Glutamatergic neuron (in vitro differentiated cells): ENCODE measurements at places on chromosomes 12 and 14. TPM values are rescaled to one million over a fixed set of nuclear protein-coding genes. Genes with fewer than 3 reads are reported as not detected.

The PMCH gene
- not detected for total RNA-seq

GRCh38 chr12:1518591-1519516 lies 75.5 kb downstream of the FBXL14 start:
- DNase-seq: no peak

The CACNA1C gene
- total RNA-seq: 11.0 TPM

DNA sequence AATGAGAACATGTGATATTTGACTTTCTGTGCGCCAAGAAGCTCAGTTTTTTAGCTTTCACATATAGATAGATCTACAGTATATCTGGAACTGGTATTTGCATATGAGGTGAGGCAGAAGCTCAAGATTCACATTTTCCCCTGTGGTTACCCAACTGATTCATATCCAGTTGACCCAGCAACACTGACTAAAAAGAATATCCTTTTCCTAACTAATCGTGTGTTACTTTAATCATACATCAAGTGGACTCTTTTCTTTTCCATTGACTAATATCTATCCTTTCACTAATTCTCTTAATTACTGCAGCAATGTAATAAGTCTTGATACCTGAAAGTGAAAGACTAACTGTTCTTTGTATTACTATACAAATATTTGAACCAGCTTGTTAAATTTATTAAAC lies 236.1 kb downstream of the AEBP2 start:
- DNase-seq: no peak

- DNase-seq: no peak
Observed at GRCh38 chr12:114614040-114614439, 69.9 kb downstream of the TBX3 start.

DNA sequence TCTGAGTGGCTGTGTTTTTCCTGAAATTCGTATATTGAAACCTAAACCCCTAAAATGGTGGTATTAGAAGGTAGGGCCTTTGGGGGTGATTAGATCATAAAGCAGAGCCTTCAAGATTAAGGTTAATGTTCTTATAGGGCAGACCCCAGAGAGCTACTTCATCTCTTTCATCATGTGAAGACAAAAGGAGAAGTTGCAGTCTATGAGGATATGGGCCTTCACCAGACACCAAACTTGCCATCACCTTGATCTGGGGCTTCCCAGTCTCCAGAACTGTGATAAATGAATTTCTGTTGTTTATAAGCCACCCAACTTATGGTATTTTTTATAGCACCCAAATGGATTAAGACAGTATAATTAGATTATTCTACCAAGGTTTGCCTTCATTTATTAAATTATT lies 275.0 kb upstream of the ATP2B1 start:
- DNase-seq: no peak

GRCh38 chr12:132138941-132139871 lies 4.9 kb downstream of the DDX51 start:
- DNase-seq: no peak

DNA sequence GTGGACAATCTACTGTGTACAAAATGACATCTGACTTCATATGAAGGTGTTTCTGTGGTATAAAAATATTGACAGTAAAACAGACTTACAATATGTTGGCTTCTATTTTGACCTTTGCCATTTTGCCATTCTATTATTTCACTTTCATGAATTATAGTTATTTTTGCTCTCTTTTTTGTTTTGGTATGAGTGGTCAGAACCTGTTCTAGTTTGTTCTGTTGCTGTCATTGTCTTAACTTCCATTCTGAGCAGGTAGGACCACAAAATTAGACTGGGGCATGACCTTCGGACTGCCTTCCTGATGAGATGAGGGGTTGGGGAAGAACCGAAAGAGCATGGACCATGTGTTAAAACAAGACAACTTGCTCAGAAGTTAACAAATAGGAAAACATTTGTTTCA lies 36.5 kb upstream of the IFNG-AS1 start:
- DNase-seq: no peak

- peak; percentile 10 for DNase-seq
Observed at GRCh38 chr14:101508948-101509729, 52.2 kb upstream of the DIO3 start.

DNA sequence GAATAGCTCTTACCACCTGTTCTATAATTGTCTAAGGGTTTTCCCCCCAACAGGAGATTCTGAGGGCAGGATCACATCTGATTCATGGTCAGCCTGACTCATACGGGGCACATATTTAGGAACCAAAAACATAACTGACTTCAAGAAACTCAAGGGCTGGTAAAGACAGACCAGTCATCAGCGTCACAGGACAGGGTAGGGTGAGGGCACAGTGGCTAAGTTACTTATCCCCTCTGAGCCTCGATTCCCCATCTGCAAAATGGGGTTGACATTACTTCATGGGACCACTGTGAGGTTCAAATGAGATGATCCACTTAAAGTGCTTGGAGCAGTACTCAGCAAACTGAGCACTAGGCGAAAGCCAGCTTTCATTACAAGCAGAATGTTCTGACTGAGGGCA lies 606 bp downstream of the CINP start:
- DNase-seq: no peak

- no peak for DNase-seq
Observed at GRCh38 chr14:33432407-33433023, 493.8 kb downstream of the NPAS3 start.

DNA sequence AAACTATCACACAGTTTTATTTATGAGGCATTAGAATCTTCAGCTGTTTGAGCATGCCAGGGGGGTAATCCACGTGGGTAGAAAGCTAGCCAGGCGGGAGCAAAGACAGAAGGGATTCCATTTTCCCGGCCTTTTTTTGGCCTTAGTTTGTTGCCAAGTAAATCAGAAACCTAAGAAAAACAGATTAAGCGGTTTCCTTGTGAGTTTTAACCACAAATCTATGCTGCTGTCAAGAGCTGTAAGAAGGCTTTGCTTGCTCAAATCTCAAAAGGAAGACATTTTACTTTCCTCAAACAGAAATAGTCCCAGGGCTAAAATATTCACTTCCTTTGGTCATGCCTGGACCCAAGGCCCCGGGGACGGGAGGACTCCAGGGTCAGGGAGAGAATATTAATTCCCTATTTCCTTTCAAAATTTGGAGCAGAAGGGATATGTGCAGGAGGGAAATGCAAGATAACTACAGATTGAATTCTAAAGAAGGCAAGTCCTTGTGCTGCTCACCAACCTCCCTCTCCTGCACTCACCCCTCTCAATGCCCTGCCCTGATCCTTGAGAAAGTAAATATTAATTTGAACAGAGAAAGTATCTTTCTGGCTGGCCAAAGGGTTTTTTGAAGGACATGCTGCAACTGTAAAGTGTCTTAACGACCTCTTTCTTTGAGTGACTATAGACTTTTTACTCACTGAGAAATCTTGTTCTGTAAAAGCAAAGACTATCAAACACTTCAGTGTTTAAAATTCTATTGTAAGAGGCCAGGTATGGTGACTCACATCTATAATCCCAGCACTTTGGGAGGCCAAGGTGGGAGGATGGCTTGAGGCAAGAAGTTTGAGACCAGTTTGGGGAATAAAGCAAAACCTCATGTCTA lies 75.7 kb downstream of the HSD17B6 start:
- no peak for DNase-seq

GRCh38 chr14:58677996-58678395 lies 40.2 kb downstream of the DACT1 start:
- DNase-seq: no peak

DNA sequence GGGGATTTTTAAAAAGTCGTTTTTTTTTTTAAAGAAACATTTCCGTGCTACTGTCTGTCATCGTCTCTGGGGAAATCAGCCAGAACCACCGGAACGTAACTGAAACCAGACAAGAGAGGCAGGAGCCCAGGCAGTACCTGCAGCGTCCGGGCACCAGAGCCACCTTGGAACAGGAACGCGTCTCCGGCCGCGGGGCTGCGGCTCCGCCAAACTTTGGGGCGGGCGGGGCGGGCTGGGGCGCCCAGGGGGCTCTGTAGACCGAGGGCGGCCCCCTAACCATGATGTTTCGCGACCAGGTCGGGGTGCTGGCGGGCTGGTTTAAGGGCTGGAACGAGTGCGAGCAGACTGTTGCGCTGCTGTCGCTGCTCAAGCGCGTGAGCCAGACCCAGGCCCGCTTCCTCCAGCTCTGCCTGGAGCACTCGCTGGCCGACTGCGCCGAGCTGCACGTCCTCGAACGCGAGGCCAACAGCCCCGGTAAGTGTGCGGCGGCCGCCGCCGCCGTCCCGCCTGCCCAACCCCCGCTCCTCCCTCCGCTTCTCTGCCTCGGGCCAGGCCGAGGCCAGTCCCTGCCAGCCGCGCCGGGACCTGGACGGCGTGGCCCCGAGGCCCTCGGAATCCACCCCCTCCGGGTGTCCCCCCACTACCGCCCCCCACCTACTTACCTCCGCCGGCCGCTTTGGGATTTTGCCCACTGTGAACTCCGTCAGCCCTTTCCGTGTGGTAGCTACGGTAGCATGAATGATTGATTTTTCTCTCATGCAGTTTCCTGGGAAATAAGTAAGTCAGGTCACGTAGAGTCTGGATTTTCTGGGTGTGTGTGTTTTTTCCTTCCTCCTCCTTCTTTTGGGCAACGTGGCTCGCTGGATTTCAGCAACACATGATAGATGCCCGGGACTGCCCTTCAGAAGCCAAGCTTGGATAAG lies 972 bp downstream of the SAMD4A start:
- DNase-seq: peak; percentile 67

DNA sequence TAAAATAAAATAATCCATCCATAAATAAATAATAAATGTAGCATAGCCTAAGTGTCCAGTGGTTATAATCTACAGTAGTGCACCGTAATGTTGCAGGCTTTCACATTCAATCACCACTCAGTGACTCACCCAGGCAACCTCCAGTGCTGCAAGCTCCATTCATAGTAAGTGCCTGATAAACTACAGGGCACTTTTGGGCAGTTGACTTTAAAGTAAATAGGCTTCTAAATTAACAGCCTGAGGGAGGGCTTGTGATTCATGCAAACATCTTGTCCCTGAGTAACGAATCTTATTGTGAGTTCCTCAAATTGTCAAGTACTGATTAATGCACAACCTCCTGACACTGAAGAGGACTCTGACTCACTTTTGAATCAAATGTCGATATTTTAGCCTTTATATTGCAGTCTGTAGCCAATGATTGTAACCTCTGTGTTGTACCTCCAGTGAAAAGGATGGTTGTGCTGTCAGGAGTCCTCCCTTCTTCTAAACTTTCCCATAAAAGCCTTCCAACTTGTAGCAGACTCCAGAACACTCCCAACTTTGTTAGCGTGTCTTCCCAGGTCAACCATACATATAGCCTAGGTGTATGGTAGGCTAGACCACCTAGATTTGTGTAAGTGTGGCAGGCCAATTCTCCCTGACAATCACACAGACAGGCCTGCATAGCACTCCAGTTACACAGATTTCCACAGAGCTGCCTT lies 55.0 kb upstream of the BICD1 start:
- no peak for DNase-seq

The GZMB gene
- not detected for total RNA-seq

The RHOJ gene
- total RNA-seq: not detected

- DNase-seq: no peak
Observed at GRCh38 chr12:45697371-45697770, 32.1 kb upstream of the ARID2 start.

The TRIM9 gene
- total RNA-seq: 11.9 TPM

DNA sequence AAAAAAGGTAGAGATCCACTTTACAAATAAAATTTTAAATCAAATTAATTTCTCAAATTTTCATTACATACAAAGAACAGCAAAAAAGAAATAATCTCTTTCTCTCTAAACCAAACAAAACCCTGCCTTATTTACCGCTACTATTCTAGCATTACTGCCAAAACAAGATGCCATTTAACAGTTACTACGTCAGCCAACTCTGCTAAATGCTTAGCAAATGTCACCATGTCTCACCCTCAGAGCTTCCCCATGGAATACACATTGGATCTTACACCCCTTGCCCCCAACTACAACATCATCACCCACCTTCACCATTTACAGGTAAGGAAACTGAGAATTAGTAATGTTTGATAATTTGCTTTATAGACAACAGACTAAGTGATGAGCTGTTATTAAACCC lies 23.0 kb upstream of the NR2C1 start:
- no peak for DNase-seq

GRCh38 chr12:47819138-47819895 lies 386 bp downstream of the HDAC7 start:
- DNase-seq: peak; percentile 77

The P2RX7 gene
- not detected for total RNA-seq

DNA sequence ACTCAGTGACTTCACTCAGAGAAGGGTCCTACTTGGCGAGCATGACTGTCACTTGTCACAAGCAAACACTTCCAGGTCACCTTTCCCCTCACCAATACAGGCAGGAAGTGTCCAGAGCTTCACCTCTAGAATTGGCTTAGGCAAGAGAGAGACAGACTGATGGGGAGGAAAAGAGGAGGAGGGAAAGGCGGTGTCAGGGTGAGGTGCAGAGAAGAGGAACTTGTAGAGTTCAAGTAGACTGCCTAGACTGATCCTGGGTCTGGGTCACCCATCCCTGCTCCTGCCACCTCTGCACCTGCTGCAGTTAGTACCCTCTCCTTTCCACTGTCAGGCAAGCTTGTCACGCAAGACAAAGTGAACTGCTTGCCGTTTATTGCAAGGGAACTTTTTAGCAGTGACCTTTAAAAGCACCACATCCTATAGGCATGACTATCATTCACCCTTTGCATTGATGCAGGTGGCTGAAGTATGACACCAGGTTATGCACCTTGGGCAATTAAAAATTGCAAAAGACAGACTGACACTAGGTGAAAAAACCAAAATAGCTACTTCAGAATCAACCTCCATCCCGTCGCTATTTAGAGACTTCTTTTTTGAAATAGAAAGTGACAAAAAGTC lies 292.4 kb downstream of the SYT1 start:
- no peak for DNase-seq

DNA sequence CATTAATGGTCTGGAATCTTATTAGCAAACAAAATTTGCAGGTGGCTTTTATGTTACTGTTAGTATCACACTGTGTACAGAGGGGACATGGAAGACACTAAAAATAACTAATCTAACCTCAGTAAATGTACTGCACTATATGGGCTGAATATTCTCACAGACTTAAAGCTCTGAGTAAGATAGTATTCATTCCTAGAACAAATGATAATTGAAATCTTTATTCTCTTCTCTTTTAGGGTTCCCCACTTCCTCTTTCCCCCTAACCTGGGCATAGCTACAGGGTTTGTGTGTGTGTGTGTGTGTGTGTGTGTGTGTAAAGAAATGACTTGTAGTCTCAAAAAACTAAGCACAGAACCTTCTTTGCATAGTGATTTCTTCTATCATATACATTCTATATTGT lies 21.4 kb upstream of the HECTD1 start:
- no peak for DNase-seq

GRCh38 chr14:69291891-69292561 lies 32.1 kb downstream of the GALNT16 start:
- no peak for DNase-seq

DNA sequence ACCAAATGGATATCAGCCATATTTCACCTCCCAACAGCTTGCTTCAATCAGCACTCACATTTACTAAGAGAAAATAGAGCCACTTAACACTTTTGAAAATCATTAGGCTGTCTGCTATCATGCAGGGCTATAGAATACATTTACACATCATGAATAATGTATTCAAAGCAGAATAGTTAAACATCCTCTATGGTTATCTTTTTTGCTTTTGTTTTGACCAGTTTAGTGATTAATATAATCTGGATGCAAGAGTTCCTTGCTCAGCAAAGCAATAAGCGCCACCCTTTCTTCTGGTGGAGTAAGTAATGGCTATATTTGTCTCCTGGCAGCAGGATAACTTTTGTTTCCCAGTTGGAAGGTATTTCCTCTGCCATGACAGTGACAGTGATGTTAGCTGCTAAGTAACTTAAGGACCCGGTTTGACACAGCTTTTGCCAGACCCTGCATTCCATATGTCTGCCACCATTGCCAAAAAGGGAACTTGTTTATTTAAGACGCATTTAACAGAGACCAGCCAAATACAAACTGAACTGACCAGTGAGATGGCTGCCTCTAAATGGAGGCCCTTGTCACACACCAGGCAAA lies 70.3 kb upstream of the NR2C1 start:
- no peak for DNase-seq
